ENCODE measurements at places on chromosomes 1 and 21.

- no peaks in the 10 kb centered on the region for H3K27me3 ChIP-seq
- H3K4me3 ChIP-seq: no peak overlapping the region
- no peaks in the 10 kb centered on the region for H3K36me3 ChIP-seq
- DNase-seq: no peak
These were observed 134.0 kb upstream of the IRF2BP2 start for GRCh38 chr1:234743791-234744611.

DNA sequence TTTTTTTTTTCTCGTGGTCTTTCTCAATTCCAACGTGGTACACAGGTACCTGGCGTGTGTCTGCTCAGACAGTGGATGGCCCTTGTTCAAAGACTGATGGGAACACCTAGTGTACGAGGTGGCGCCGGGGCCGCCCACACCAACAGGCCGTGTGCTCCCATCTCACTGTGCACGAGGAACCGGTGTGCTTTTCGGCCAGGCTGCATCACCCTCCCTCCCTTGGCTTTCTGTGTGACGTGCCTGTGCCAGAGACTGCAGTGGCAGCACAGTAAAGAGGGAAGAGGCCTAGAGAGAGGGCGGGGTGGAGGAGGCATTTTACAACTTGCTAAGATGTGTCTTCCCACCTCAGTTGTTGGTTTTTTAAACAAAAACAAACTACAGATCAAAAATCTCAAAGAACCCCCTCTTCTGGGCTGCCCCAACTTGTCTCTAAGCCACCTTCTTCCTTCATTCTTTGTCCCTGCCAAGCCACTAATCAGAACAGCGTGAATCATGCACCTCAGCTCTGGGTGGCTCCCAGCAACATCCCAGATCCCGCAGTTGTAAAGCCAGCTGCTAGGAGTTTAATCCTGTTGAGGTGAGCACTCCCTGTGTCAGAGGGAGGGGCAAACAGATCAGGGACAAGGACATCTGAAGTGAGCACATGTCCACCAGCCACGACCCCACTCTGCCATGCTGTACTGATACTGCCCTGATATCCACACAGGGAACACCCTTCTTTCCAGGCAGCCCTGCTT lies 20.7 kb downstream of the IRF2BP2 start:
- no peak for DNase-seq
- H3K4me1 ChIP-seq: no peaks in the 10 kb centered on the region
- no peaks in the 10 kb centered on the region for H3K27me3 ChIP-seq

GRCh38 chr1:57157818-57158603 lies 192.2 kb upstream of the C8B start:
- DNase-seq: no peak
- no peaks in the 10 kb centered on the region for H3K27me3 ChIP-seq
- no peak overlapping the region for H3K27ac ChIP-seq

- no peaks in the 10 kb centered on the region for H3K36me3 ChIP-seq
- peak overlapping the region; percentile 29 for H3K27ac ChIP-seq
- DNase-seq: peak; percentile 84
- peak overlapping the region; percentile 43 for H3K4me3 ChIP-seq
- H3K4me1 ChIP-seq: peaks cover 9% of the 10 kb centered on the region
- H3K27me3 ChIP-seq: no peaks in the 10 kb centered on the region
These were observed 18.6 kb downstream of the KCNQ4 start for GRCh38 chr1:40802078-40802741.
